ENCODE measurements at places on chromosomes 3 and 15. TPM values are rescaled to one million over a fixed set of nuclear protein-coding genes. Genes with fewer than 3 reads are reported as not detected.

DNA sequence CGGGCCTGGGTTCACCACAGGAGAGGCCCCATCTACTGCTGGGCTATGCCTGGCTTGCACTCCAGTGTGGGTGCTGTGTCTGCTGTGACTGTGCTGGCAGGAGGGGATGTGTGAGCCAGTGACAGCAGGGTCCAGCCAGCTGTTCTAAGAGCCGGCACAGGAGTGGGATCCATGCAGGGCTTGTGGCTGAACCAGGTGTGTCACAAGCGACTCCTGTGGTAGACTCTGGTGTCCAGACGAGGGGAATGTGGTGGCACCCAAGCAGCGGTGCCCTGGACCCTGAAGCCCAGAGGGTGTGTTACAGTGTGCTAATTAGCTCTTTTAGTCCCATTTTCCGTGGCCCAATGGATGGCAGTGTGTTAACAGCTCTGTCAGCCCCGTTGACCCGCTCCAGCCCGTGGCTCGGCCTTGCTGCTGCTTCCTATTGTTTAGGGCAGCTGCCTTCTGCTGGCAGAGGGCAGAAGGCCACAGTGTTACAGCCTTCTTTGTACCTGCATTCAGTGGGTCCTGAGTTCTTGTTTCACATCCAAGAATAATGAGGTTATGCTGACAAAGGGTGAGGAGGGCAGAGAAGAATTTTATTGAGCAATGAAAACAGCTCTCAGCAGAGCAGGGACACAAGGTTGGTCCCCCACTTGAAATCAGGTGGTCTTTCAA is 78.5 kb upstream of the RNU6-1 start:
- DNase-seq = no peak
- H3K4me3 ChIP-seq = no peak overlapping the region
- no peak overlapping the region for H3K27ac ChIP-seq
- H3K27me3 ChIP-seq = no peaks in the 10 kb centered on the region
- no peaks in the 10 kb centered on the region for H3K4me1 ChIP-seq

- H3K27me3 ChIP-seq = no peaks in the 10 kb centered on the region
- no peaks in the 10 kb centered on the region for H3K36me3 ChIP-seq
- no peaks in the 10 kb centered on the region for H3K4me1 ChIP-seq
- no peak overlapping the region for H3K4me3 ChIP-seq
Measured at GRCh38 chr15:57048930-57049549, 130.6 kb downstream of the TCF12 start.

DNA sequence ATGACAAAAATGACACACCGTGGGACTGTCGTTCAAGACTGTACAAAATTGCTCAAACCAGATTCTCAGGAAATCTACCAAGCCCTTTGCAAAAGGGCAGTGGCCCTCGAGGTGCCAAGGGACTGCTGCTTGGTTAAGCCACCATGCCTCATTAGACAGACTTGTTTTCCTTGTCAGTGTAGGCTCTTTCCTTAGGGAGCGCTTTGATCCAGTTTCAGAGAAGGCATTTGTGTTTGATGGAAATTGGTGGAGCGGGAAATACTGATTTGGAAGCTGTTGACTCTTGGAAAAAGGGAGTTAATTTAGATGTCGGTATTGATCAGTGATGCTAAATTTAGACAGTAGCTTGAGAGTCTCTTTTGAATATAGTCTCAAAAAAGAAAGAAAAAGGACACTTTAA is 304.3 kb upstream of the UMPS start:
- H3K27ac ChIP-seq = no peak overlapping the region
- H3K4me3 ChIP-seq = no peak overlapping the region
- H3K4me1 ChIP-seq = no peaks in the 10 kb centered on the region
- no peaks in the 10 kb centered on the region for H3K36me3 ChIP-seq
- no peaks in the 10 kb centered on the region for H3K27me3 ChIP-seq

DNA sequence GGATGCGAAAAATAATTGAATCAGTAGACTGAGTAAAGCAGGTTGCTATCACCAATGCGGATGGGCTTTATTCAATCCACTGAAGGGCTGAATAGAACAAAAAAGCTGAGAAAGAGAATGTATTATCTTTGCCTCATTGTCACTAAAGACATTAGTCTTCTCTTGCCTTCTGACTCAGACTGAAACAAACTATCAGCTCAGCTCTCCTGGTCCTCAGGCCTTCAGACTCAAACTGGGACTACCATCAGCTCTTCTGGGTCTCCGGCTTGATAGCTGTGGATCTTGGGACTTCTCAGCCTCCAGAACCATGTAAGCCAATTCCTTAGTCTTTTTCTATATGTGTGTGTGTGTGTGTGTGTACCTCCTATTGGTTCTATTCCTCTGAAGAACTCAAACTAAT is 12.6 kb downstream of the IFT57 start:
- no peaks in the 10 kb centered on the region for H3K4me1 ChIP-seq
- peaks cover 84% of the 10 kb centered on the region for H3K36me3 ChIP-seq
- H3K27ac ChIP-seq = no peak overlapping the region
- no peak for DNase-seq
- H3K27me3 ChIP-seq = no peaks in the 10 kb centered on the region
- no peak overlapping the region for H3K4me3 ChIP-seq

GRCh38 chr3:44228900-44229299 is 12.8 kb upstream of the TOPAZ1 start:
- H3K36me3 ChIP-seq = no peaks in the 10 kb centered on the region
- DNase-seq = no peak
- no peaks in the 10 kb centered on the region for H3K27me3 ChIP-seq

- no peaks in the 10 kb centered on the region for H3K36me3 ChIP-seq
- no peak for DNase-seq
- no peak overlapping the region for H3K27ac ChIP-seq
- no peak overlapping the region for H3K4me3 ChIP-seq
- peaks cover 10% of the 10 kb centered on the region for H3K4me1 ChIP-seq
Measured at GRCh38 chr3:23669541-23670255, 136.1 kb upstream of the UBE2E1 start.

DNA sequence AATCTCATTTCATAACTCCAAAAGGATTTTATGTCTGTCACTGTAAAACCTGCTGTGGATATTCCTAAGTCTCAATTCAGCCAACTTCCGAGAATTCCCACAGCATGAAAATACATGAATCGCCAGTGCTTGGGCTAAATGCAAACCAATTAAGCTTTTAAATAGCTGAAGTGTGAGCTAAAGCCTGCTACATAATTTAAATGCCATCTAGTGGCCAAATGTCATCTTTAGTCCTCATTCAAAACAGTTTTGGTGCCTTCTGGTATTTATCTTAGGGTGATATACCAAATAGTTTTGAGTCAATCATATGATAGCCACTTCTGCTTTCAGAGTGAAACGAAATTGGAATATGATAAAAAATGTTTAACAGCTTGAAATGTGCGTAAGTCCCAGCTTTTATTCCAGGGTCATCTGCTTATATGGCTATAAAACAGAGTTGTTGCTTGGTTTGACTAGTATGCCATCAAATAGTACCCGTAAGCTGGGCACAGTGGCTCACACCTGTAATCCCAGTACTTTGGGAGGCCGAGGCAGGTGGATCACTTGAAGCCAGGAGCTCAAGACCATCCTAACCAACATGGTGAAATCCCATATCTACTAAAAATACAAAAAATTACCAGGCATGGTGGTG is 41.8 kb upstream of the CCNL1 start:
- H3K27ac ChIP-seq = no peak overlapping the region
- no peak overlapping the region for H3K4me3 ChIP-seq
- no peaks in the 10 kb centered on the region for H3K27me3 ChIP-seq
- H3K4me1 ChIP-seq = peaks cover 3% of the 10 kb centered on the region
- H3K36me3 ChIP-seq = no peaks in the 10 kb centered on the region
- DNase-seq = no peak

DNA sequence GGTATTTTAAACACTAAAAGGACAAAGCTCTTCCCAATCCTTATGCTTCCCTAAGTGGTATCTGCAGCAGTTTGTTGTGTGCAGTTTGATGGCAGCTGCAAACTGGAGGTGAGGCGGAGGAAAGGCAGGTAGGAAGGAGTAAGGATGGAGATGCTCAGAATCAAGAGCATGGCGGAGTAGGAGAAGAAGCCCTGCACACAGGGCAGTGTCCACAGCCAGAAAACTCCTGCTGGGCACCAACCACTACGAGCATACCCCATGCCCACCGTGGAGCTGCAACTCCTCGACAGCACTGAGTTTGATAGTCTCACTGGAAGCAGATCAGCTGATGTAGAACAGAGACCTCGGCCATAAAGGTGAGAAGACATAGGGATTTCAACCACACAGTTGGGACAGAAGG is 30.3 kb upstream of the ESYT3 start:
- no peak overlapping the region for H3K4me3 ChIP-seq
- no peak for DNase-seq
- no peaks in the 10 kb centered on the region for H3K27me3 ChIP-seq

DNA sequence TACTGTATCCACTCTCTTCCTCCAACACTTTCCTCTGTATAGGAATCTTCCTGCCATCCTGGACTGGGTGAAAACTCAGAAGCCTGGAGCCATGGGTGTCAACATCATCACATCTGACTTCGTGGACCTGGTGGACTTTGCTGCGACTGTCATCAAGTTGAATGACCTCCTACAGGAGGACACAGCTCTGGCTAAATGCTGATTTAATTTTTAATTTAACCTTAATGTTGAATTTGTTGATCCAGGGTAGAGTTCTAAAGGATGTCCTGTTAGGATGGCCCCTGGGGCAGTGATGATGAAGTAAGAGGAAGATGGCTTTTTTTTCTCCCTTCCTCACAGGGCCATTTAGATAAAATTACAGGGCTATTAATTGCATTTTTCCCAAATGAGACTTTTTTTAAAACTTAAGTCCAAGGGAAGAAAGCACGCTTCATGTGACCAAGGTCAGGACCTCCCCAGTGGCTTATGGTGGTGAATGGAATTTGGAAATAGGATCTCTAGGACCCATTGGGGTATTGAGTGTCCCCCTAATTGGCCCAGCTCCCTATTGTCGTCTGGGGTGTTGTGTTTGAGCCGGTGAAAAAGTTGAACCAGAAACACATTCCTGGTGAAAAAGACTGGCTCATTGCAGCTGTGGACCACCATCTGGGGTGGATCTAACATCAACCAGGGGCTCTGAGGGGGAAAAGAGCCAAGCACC is 125.7 kb upstream of the ZBED2 start:
- peaks cover 9% of the 10 kb centered on the region for H3K4me1 ChIP-seq
- H3K27me3 ChIP-seq = no peaks in the 10 kb centered on the region
- no peak for DNase-seq
- H3K27ac ChIP-seq = peak overlapping the region; percentile 66

- no peak overlapping the region for H3K4me3 ChIP-seq
- no peak overlapping the region for H3K27ac ChIP-seq
- H3K27me3 ChIP-seq = no peaks in the 10 kb centered on the region
- H3K4me1 ChIP-seq = no peaks in the 10 kb centered on the region
- no peak for DNase-seq
Measured at GRCh38 chr3:96966181-96966929, 152.0 kb downstream of the EPHA6 start.

- H3K27me3 ChIP-seq = no peaks in the 10 kb centered on the region
- no peaks in the 10 kb centered on the region for H3K36me3 ChIP-seq
- DNase-seq = no peak
- H3K4me3 ChIP-seq = no peak overlapping the region
- no peak overlapping the region for H3K27ac ChIP-seq
Measured at GRCh38 chr3:54264050-54264449, 141.7 kb downstream of the CACNA2D3 start.

DNA sequence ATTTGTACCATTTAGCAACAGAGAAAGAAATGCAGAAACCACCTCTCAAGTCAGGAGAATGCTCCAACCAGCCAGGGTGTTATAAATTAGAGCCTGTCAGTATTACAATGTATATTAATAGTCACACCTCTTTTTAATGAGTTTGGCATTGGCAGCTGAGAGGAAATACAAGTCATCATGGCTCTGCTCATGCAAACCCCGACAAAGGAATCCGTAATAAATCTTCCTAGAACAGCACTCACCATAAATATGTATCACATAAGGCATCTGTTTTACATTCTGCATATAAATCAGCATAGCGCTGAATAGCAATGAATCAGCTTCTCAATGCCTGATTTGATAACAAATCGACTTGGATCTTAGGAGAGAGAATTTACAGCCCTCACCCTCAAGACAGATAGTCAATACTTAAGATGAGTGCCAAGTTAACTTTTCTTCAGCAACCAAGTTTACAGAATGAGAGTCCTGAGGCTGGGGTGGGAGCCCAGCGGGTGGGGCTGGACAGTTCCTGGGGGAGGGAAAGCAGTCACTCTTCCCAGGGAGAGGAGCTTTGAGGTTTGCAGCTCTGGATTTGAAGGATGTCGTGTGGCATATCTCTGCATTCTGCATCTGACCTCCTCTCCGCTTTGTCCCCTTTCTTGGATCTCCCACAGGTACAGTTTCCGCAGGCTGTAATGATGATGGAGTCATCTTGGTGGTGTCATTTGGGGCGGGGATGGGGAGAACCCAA is 1034.4 kb upstream of the NR2F2 start:
- H3K4me3 ChIP-seq = no peak overlapping the region
- H3K36me3 ChIP-seq = no peaks in the 10 kb centered on the region
- peak overlapping the region; percentile 64 for H3K27ac ChIP-seq
- H3K4me1 ChIP-seq = peaks cover 24% of the 10 kb centered on the region

DNA sequence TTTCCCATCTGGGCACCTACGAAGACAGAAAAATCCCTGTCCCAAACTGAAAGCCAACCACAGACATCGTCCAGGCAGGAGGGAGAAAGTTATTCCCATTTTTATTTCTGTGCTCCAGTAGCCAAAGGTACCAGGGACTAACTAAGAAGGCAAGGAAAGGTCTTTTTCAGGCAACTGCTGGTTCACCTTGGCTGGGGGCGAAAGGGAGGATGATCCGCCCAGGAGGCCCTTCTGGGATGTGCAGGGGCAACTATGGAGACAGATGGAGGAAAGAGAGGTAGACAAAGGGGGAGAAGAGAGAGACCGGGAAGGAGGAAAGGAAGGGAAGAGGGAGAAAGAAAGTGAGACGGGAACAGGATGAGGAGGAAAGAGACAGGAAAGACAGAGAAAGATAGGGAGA is 13.3 kb downstream of the WNT5A start:
- H3K4me3 ChIP-seq = no peak overlapping the region
- DNase-seq = no peak
- H3K27me3 ChIP-seq = no peaks in the 10 kb centered on the region
- H3K36me3 ChIP-seq = no peaks in the 10 kb centered on the region
- no peaks in the 10 kb centered on the region for H3K4me1 ChIP-seq

DNA sequence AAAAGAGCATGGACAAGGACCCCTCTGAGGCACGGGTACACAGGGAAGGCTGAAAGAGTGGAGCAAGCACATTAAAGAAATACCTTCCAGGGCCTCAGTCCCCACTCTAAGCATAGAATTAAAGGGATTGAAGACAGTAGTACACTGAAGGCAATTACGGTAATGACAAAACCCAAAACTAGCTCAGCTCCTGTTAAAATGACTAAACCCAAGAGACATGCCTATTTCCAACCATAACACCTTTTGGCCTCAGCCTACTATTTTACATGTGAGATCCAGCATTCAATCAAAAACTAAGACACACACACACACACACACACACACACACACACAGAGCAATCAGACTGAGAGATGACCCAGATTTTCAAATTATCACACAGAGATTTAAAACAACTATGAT is 19.8 kb downstream of the MAP4 start:
- no peaks in the 10 kb centered on the region for H3K4me1 ChIP-seq
- H3K27ac ChIP-seq = no peak overlapping the region
- peaks cover 8% of the 10 kb centered on the region for H3K36me3 ChIP-seq

ZBTB47 gene
- 19.2 TPM for total RNA-seq

CTSH gene
- 336 TPM for total RNA-seq

IMPG2 gene
- total RNA-seq = 0.66 TPM

BRK1 gene
- 78.1 TPM for total RNA-seq

GHSR gene
- not detected for total RNA-seq

GHRL gene
- total RNA-seq = 3.8 TPM

GREM1 gene
- total RNA-seq = 0.09 TPM

CCK gene
- not detected for total RNA-seq

PLSCR2 gene
- not detected for total RNA-seq

IMP3 gene
- 58.2 TPM for total RNA-seq
